ENCODE measurements at places on chromosomes 11 and 22.

DNA sequence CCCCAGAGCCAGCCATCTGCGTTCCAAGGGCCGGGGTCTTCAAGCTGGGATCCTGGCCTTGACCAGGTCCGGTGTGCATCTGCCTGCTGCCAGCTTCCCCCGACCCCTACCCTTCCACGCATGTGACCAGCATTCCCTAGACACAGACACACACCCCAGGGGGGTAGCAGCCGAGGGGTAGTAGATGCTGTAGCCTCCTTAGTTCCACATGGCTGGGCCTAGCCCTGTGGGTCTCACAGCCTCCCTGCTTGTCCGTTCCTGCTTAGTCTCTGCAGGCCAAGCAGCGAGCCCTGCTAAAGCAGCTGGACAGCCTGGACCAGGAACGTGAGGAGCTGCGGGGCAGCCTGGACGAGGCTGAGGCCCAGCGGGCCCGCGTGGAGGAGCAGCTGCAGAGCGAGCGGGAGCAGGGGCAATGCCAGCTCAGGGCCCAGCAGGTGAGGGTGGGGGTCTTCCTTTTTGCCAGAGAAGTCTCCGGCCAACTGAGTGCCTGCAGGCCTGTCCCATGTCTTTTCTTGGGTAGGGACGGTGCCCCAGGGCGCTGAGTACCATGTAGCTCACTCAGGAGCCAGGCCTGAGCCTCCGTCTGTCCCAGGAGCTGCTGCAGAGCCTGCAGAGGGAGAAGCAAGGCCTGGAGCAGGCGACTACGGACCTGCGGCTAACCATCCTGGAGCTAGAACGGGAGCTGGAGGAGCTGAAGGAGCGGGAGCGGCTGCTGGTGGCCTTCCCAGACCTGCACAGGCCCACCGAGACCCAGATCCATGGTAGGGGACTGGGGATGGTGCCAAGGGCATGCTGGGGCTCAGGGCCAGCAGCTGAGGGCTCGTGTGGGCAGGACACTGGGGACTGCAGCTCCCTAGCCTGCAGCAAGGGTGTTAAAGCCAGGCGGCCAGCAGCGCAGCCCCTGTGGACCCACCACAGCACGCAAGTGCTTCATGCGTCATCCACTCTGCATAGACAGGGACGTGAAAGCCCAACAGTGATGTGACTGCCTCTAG is 13.6 kb downstream of the RNF215 start:
- DNase-seq, result no peak

- no peak for DNase-seq
These were observed 14.0 kb downstream of the CFAP300 start for GRCh38 chr11:102061276-102061675.

GRCh38 chr11:116700586-116701220 is 72.1 kb downstream of the BUD13 start:
- DNase-seq, result no peak

DNA sequence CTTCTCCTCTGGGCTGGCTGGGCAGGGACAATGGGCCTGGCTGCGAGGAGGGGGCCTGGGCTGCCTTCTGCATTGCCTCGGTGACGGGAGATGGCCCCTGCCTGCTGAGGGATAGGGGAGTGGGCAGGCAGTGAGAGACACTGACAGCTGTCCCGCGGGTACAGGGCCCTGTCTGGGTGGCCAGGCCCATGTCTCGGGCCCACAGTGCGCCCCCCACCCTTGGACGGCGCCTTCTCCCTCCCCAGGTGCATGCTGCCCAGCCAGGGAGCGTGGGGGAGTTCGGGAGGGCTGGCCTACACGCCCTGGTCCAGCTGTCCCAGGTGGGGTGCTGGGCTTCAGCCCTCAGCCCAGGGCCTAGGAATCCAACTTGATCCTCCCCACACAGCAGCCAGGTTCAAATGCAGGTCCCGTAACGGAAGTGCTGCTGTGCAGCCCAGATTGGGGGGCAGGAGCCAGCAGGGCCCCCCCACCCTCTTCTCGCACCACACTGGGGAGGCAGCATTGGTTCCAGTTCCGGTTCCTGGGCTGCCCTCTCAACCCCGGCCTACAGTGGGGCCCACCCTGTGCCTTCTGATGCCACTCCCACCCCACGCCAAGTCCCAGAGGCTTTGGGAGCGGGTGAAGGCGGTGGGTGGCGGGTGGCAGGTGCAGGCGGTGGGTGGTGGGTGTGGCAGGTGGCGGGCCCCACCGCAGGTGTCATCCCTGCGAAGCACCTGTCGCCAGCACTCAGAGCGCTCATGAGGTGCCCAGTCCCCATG is 7.3 kb upstream of the TSSC4 start:
- DNase-seq, result no peak

GRCh38 chr11:111631666-111632039 is 29.4 kb downstream of the SIK2 start:
- DNase-seq, result no peak

GRCh38 chr22:39520226-39521105 is at the start of gene ATF4:
Gene ATF4 (plus strand): TSS chr22:39520562. CDS start chr22:39521446, 884 bp downstream.
- peak; percentile 81 for DNase-seq

- no peak for DNase-seq
These were observed 9.4 kb upstream of the FBLN1 start for GRCh38 chr22:45493286-45493771.

DNA sequence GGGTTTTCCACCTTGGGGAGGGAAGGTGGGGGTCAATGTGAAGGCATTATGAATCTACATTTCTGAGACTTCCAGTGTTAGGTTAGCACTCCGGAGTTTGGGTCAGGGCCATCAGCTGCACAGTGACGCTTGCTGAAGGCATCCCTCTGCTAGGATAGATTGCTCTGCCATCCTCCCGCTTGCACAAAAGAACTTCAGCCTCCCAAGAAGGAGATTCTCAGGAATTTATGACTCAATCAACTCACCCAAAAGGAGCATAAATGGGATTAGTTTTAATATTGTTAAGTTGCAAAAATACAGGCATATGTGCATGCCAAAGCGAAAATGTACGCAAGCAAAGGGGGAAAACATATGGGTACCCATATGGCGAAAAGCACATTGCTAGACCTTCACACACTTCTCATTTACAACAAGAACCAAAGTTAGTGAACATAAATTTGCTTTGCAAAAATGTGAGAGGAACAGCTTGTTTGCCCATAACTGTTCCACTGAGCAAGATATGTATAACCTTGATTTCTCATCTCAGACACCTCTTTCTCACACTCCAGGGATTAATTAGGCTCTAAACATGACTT is 1013.0 kb downstream of the OPCML start:
- no peak for DNase-seq

DNA sequence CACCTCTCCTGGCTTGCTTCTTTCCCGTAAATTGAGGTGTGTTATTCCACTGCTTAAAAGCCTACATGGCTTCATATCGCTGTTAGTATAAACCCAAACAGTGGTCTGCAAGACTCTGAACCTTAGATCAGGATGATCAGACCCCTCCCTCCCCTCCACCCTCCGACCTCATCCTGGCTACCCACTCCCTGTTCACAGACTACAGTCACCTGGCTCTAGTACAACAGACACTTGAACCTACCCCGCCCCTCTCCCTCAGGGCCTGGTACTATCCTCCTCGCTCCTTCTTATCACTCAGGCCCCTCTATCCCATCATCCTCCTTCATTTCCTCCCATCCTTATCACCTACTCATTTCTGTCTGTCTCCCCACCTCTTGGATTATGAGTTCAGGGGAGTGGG is 20.1 kb downstream of the PTPRJ start:
- DNase-seq, result no peak

DNA sequence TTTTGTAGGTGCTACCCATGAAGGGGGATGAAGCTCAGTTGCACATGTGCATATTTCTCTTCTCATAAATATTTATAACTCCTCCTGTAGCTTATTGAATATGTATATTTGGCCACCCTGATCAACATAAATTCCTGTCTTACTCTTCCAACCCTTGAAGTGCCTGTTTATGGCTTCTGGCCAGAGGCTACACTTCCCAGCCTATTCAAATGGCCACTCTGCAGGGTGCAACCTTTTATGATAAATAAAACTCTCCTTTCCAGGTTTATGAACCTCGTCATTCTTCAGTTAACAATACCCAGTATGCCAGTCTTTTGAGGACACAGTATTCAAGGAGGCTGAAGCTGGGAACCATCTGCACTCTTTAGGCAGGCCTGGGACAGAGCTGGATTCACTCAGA is 2.6 kb upstream of the RTL6 start:
- DNase-seq, result no peak

GRCh38 chr11:33940538-33940815 is 48.6 kb upstream of the LMO2 start:
- DNase-seq, result no peak

- no peak for DNase-seq
These were observed 53.0 kb upstream of the MPEG1 start for GRCh38 chr11:59265735-59266134.

- DNase-seq, result no peak
These were observed 7.8 kb downstream of the SLC43A3 start for GRCh38 chr11:57419146-57419545.

DNA sequence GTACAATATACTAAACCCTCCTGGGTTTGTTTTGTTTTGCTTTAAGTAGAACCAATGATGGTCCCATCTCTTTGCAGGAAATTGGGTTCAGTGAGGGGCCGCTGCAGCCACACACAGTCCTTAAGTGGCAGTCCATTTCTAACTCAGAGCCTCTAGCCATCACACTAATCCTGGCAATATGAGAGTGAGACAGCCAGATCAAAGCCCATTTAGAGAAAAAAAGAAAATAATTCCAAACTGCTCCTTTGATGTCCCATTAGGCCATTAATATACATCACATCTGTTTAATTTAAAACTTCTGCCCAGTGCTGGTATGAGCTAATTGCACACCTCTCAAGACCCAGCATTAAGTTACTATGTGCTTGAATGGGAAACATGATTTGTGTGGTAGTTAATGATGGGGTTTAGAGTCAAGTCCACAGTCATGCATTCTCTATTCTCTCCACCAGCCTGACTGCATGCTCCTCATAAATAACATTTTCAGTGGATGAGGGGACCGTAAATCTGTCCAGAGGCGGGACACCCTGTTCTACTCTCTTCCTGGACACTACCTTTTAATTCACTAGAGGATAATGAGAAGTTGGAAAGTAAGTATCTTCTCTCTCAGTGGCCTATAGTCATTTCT is 53.8 kb upstream of the BIRC3 start:
- DNase-seq, result no peak

GRCh38 chr22:32967386-32968101 is 90.6 kb downstream of the SYN3 start:
- DNase-seq, result no peak

GRCh38 chr11:61071208-61071681 is 31.0 kb upstream of the CD5 start:
- DNase-seq, result no peak

GRCh38 chr11:113595810-113596594 is 110.1 kb downstream of the TMPRSS5 start:
- no peak for DNase-seq

DNA sequence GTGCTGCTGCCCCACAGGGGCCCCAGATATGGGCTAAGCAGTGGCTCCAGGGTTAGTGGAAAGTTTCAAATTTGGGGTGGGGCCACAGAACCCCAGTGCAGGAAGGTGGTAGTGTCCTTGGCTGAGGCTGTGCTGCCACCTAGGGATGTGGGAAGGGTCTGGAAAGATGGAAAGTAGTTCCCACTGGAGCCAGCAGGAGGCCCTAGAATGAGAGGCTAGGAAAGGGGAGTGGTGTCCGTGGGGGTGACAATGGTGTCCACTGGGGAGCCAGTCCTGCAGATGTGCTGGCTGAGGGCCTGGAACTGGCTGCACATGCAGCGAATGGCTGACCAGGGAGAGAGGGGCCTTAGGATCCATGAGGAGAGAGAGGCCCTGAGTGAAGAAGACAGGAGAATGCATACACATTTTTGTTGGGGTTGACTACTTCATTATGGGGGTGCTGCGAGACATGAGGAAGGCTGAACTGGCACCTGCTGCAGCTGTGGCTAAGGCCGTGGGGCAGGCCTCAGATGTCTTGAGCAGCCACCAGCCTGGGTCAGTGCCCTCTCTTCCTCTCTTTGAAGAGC is 21.1 kb downstream of the RFPL3 start:
- DNase-seq, result peak; percentile 80

GRCh38 chr22:30211124-30211820 is 35.3 kb downstream of the LIF start:
- no peak for DNase-seq

DNA sequence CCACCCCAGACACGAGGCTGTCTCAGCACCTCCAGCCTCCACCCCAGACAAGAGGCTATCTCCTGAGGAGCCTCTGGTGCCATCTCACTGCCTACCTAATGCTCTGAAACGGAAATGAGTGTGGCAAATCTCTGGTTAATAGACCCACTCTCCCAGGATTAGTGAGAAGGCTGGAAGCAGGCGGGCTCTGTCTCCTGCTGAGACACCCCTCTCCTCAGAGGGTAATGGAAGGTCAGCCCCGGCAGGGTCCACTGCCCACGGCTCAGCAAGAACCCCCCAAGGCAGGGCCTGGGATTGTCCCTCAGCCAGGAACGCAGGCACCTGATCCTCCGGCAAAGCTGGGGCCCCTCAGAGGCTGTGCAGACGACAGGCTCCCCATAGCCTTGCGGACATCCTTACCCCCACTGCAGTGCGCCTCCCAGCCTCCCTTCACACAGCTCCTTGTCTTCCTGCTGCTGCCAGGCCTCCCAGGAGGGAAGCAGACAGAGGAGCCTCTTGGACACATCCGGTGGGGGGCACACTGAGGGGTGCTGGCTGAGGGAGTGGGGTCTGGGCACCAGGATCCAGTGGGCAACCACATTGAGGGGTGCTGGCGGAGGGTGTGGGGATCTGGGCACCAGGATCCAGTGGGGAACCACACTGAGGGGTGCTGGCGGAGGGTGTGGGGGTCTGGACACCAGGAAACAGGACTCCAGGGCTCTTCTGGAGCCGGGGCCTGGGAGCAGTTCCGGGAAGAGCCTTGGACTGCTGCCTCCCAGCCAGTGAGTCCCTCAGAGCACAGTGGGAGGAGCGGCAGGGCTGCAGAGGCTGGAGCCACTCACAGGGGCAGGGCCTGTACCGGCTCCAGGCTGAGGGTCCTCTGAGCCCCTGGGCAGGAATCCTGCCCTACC is 13.1 kb downstream of the CHID1 start:
- DNase-seq, result no peak

DNA sequence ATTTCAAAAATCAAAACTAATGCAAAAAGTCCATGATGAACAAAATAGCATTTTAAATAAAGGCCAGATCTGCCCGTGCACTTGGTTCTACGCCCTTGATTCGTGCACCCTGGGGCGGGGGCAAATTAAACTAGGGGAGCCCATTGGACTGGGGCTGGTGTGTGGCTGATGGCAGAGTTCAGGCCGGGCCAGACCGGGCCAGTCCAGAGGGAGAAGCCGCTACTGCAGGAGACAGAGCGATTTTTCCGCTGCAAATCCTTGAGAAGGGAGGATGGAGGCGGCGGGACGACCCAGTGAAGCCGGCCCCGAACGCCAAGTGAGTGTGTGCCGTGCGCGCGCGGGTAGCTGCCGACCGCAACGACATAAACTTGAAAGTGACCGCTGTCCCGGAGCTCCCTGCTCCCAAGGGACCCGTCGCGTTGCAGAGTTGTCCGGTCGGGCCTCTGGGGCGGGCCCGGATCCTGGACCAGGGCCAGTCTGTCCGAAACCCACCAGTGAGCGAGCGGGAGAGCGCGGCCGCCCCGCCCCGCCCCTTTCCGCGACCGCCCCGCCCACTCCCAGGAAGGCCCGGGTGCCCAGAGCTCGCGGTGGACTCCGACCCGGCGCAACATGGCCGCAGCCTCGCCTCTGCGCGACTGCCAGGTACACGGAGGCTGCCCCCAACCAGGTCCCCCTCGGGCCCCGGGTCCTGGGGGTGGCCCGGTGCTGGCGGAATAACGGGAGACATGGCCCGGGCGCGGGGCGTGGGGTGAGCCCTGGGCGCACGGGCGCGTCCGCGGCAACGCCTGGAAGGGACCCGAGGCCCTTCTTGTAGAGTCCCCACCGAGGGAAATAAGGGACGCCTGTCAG is at the start of gene TTC38:
TSS of gene TTC38 (plus strand) at position 578 of the 849 bp plus-strand sequence. CDS start at position 610, 32 bp downstream.
- DNase-seq, result peak; percentile 74

All from endothelial cell (in vitro differentiated cells).